Activated naive CD4-positive, alpha-beta T cell treated with Interleukin-2 at 50 U/mL for 16 hours (primary cell): ENCODE measurements at places on chromosomes 13 and 19.

DNA sequence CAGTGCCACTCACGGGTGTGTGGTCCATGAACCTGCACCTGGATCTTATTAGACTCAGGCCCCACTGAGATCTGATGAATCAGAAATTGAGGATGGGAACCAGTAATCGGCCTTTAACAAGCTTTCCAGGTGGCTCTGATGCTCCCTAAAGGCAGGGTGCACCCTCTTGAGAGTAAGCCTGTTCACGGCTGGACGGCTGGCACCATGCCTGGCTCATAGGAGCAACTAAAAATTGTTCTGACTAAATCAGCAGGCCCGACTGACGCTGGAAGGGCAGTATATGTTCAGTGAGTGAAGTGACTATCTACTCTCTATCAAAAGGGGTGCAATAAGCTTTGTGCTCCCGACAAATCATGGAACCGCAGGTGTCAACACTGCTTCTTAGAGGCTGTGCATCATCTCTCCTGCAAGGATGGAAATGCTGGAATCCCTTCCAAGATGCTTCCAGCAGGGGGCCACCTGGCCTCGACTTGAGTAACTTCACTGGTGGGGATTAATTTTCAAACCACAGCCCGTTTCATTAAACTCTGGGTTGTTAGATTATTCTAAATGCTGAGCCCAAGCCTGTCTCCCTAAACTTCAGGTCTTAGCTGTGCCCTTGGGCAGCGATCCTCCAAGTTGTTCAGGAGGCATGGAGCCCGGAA lies 28.4 kb downstream of the TMTC4 start:
- no peak for DNase-seq

- DNase-seq, result no peak
These were observed 383.3 kb downstream of the RFC3 start for GRCh38 chr13:34201050-34201913.

GRCh38 chr19:3575949-3576673 lies 3.4 kb downstream of the HMG20B start:
- no peak for DNase-seq

GRCh38 chr13:28408235-28408848 lies 86.6 kb downstream of the FLT1 start:
- no peak for DNase-seq
